GM18507 (cell line): ENCODE measurements at places on chromosomes 5 and 9.

DNA sequence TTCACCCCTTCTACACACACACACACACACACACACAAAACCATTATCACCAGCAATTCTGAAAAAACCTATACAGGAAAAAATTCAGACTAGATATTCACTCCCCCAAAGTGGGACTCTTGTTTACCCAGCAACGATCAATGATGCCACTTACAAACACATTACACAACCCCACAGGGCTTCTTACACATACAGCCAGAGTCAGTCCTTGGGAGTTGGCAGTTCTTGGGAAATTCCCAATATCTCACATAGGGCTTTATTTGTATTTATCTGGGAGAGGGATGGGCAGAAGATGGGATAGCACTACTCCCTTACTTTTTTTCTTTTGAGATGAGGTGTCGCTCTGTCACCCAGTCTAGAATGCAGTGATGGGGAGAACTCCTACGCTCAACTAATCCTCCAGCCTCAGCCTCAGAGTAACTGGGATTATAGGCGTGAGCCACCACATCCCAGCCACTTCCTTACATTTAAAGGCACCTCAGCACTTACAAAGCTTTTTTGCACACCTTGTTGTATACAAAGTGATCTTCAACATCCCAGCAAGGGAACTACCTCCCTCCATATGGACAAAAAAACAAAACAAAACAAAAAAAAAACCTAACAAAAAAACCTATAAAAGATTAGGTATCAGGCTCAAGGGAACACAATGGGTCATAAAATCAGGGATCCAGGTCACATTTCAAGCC, 168.4 kb downstream of the TSSK1B start:
- DNase-seq: no peak

DNA sequence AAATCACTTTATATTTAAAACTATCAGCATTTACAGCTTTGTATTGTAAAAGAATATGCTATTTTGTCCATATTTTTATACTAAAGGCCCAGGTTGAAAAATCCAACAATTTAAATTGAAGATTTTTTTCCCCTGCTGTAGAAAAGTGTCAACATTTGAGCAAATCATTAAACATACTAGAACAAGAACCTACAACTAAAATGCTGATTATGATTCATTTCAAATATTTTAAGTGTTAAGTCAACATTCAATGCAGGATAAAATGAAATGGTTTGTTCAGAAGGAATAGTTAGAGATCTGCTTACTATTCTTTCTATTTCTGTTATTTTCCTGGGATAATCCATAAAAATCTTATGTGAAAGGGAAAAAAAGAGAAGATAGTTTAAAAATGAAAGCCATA, 866.5 kb upstream of the DMAC1 start:
- no peak for DNase-seq

DNA sequence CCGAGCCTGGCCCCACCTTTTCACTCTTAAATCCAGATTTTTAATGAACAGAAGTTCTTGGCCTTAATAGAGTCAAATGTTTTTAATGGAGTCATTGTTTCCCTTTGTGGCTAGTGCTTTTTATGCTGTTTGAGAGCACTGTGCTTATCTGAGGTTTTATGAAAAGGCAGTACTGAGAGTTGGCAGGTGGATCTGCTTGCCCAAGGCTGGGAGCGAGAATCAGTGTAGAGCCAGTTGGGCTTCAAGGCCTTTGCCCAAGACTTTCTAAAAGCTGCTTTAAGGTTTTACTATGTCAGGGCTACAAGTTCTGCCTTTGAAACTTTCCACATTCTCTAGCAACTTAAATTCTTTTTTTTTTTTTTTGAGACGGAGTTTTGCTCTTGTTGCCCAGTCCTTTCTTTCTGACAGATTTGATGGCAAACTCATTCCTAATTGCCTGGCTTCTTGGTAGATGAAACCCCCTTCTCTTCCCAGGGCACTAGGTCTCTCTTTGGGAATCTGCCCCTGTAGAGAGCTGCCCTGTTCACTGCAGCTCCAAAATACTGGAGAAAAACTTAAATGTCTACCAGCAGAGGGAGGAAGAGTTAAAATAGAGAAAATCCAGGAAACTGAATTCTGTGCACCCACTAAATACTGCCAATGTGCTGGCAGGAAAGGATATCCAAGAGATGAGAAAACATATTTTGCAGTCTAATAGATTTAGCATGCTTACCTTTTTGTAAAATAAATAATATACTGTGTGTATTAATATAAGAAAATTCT, 36.9 kb upstream of the CDK20 start:
- no peak for DNase-seq

- no peak for DNase-seq
Observed at GRCh38 chr5:68290260-68290674, 74.7 kb downstream of the PIK3R1 start.

GRCh38 chr5:133421394-133421793, 190.9 kb downstream of the FSTL4 start:
- DNase-seq: no peak

DNA sequence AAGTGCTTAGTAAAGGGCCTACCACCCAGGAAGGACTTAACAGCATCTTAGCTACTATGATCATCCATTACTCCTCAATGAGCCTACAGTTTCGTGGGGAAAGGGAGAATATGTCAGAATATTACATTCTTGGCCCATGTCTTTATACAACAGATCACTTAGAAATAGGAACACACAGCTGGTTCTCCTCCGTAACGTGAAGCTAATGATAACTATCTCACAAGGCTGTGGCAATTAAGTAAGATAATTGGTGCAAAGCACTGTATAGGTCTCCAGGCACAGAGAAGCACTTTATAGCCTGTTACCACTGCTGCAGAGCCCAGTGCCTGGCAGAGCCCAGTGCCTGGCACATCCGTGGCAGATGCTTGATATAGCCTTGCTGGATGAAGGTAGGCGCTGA, 347.6 kb downstream of the SLIT3 start:
- no peak for DNase-seq

DNA sequence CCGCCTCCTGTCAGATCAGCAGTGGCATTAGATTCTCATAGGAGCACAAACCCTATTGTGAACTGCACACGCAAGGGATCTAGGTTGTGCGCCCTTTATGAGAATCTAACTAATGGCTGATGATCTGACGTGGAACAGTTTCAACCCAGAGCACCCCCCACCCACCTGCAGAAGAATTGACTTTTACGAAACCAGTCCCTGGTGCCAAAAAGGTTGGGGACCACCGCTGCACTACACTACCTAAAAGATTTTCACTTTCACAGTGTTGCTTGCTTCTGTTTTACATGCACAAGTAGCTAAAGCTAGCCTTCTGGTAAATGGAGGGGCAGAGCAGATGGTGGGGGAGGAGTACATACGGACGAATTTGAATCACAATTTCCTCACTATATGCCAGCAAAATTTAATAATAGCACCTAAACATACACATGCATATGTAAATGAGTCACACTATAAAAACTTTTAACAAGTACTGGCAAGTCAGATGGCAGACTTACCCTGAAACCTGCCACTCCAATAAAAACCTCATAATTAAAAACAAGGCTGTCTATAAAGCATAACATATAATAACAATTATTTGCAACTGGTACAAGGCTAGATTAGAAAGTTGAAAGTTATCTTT, 24.0 kb upstream of the CDKN2B start:
- no peak for DNase-seq

GRCh38 chr9:102354041-102354440, 615.6 kb upstream of the GRIN3A start:
- no peak for DNase-seq

DNA sequence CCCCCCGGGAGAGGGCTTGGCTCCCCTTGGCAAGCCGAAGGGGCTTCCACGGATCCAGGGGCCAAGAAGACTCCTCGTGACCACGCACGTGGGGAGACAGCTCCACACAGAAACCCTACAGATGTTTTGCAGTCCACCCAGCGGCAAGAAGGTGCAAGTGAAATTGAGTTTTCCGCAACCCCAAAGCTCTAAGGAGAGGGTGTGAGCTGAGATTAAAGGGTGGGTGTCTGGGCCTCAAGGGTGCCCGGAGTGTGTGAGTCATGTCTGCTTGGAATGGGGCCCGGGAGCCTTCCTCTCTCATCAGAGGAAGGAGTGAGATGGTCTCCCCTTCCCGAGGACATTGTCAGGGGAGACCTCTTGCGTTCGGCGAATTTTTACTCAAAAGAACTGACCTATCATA, 79.1 kb downstream of the OLFM1 start:
- no peak for DNase-seq

DNA sequence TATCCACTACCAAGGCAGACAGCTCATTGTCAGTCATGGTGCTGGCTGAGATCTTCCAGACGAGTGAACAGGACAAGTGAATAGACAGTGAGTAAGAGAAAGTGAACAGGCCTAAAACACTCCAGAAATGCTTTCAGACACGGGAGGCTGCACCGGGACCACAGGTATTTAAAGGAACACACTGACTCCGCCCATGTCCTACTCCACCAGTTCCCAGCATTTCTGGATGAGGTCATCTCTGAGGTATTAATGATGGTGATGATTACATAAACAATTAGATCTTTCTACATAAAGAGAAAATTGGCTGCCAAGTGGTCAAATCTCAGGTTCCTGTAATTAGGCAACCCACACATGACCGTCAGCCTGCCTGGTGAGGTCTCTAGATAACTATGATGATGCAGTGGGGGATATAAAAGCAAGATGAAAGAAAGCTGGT, at the start of gene ACTBL2:
Gene ACTBL2 (minus strand): TSS at position 141 of the 436 bp plus-strand sequence. CDS start 104 bp downstream, at position 37.
- no peak for DNase-seq
